Activated T-helper 1 cell treated with anti-CD3 and anti-CD28 coated beads, Interleukin-2, amount 50 U/mL, for 16 hours (primary cell): ENCODE measurements at places on chromosomes 7 and 10.

GRCh38 chr7:5629941-5630340 lies 151.5 kb downstream of the RNF216 start:
- no peak for DNase-seq

GRCh38 chr10:45325116-45325515 lies 9.7 kb upstream of the OR13A1 start:
- no peak for DNase-seq

DNA sequence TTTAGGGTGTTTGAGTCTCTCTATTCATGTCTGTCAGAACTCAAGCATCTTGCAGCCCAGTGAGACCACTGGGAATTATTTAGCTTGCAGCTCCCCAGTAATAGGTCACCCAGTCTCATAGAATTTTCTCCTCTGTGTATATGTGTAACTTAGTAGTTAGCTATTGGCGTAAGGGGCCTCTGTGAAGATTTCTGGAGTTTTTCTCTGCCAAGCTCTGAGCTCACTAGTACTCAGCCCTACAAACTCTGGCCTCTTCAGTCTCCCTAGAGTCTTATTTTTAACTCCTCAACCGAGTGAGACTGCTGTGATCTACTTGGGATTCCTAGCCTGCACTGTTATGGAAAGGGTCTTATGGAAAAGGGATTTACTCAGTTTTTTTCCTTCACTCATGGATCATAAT lies 90.2 kb downstream of the PPP1R9A start:
- DNase-seq, result no peak

GRCh38 chr7:51278797-51279196 lies 37.8 kb downstream of the COBL start:
- no peak for DNase-seq

DNA sequence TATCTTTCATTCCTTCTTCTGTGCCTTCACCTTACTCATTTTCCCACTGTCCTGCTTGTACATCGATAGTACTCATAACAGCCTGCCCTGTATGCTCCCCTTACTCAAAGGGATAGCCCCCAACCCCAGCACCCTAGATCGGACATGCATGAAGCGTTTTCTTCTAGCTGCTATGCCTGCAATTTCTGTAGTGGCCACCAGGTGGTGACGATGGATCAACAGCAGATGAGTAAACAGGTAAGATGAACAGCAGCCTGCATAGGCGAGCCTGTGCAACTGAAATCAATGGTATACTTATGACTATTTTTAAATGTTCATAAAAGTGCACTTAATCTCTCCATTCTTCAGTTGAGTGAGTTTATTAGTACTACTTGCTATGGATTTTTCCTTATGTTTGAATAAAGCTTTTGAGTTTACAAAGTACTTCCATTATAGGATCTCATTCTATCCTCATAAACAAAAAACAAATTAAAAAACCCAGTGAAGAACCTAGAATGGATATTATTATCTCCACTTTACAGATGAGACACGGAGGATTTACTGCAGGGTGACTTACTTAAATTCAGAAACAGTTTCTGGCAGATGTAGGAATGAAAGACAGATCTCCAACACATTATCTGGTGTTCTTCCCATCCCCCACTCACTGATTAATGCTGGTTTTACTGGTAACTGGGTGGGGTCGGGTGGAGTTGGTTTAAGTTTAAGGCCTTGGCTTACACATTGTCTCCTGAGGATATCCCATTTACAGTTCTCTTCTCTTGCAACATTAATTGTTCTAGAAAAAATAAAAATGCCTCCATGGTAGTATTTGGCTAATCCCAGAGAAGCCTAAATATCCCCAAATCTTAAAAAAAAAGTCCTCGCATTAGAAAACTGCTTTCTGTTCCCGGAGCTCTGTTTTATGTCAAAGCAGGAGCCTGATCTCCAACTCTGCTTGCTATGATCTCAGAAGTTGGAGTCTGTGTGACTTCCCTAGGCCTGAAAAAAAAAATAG lies 222.1 kb downstream of the GLI3 start:
- no peak for DNase-seq

- no peak for DNase-seq
Observed at GRCh38 chr10:62514079-62514693, 140.0 kb downstream of the ZNF365 start.

DNA sequence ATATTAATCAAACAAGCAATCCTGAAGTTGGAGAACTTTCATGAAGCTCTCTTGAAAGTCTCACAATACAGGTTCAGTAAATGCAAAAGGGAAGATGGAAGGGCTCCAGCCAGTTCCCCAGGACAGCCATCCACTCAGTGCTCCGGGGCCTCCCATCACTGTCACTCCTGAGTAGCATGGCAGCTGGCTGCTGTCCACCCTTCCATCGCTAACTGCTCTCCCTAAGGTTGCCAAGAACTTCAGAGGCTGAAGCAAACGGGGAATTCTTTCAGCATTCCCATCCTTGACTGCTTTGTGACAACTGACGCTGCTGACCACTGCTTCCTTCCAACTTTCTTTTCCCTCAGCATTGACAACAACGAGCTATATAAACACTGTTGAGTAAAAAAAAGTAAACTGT lies 69.1 kb downstream of the VPS41 start:
- DNase-seq, result no peak

- DNase-seq, result no peak
Observed at GRCh38 chr10:30348378-30348776, 701 bp downstream of the MTPAP start.

DNA sequence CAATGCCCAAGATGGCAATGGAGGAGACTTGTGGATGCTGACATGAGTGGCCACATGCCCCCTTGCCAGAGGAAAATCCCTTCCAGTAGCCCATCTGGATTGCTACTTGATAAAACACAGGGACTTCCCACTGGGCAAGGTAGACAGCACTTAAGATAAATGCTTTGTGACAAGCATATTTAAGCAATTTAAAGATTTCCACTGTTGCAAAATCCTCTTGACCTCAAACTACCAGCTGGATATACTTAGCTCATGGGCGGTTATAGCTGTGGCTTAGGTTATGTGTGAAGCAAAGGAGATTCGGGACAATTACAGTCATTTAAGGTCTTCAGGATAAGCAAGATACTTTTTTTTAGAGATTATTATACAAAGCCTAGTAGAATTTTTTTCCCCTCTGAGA lies 238.1 kb downstream of the BMPER start:
- DNase-seq, result no peak

- no peak for DNase-seq
Observed at GRCh38 chr10:71369602-71370001, 27.1 kb upstream of the CDH23 start.

- no peak for DNase-seq
Observed at GRCh38 chr7:80721883-80722615, 83.6 kb downstream of the CD36 start.

- DNase-seq, result no peak
Observed at GRCh38 chr10:63744060-63744941, 223.1 kb downstream of the REEP3 start.

GRCh38 chr7:111009526-111010040 lies 81.3 kb upstream of the LRRN3 start:
- DNase-seq, result no peak

GRCh38 chr10:109027534-109028185 lies 895.7 kb downstream of the XPNPEP1 start:
- DNase-seq, result no peak

DNA sequence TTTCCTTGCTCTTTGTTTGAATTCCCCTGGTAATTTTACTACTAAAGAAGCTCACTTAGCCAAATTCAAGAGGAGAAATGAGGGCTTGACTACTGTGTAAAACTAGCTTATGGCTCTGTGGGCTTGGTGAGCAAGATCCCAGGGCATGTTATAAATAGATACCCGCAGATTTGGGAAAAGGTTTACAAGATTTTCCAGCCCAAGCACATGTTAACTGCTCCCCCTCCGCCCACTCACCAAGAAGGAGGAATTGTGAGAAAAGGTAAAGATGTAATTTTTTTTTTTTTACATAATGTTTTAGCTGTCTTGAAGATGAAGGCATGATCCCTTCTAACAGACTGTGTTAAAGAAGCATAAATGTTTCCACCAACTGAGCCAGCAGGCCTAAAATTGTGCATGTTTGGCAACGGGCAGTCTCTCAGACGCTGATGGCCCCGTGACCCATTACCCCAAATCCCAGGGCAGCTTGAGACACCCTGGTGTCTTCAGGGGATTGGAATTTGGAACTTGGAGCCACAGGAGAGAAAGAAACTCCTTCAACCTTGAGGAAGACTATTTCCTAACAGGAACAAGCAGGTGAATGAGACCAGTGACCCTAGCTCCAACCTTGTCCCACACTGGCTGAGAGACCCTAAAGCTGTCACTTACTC lies 429.8 kb upstream of the CELF2 start:
- DNase-seq, result no peak

- no peak for DNase-seq
Observed at GRCh38 chr10:35637462-35637861, 4.6 kb downstream of the FZD8 start.

DNA sequence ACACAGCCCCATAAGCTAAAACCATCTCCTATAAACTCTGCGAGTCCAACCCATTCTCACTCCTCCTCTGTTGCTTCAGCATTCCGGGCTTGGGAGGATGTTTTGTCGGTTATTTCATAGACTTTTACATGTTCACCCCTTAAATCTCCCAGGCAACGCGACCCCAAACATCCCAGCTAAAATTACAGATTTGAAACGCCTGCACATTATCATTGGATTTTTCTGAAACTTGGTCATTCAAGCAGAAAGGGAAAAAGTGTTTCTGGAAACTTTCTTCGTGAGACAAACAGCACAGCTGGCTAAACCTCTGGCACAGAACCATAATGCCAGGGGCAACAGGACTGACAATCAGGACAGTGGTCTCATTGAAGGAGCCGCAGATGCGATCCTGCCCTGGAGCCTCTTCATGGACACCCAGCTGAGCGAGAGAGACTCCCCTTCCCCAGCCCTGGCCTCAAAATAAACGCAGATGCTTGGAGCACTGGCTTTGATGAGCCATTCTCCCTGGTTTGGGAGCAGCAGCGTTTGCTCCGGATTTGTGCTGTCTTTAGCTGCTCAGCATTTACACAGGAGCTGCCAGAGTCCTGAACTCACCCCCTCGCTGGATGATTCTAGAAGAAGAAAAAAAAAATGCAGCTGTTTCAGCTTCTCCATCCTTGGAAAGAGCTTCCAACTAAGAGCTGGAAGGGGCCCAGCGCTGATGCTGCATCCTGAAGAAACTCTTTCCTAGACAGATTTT lies 30.1 kb downstream of the AFAP1L2 start:
- no peak for DNase-seq

DNA sequence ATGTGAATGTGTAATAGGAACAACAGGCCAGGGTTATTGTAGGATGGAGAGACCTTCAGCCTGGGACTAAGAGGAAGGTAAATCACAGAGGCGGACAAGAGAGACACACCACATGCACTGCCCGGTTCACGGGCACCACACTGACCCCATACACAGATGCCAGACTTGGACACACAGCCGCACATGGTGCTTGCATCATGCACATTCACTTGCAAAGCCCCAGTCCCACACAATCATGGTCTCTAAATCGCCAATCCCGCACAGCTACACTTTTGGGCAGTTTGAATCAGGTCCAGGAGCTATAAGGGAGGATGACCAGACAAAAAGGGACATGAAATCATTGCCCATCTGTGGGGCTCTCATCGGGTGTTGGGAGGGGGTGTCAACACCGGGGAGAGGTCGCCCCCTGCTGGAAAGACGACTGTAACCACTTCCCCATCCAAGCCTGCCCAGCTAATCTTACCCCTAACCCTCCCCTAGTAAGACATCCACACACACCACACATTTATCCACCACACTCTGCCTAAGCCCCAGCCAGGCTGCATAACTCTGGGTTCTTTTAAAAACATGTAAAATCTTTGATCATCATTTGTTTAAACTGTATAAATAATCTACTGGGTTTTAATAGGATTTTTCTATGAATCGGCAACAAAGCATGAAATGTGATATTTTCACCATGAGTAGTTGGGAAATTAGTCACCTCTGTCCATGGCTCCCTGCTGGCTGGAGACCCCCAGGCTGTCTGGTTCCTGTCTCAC lies 40.5 kb upstream of the SLF2 start:
- DNase-seq, result no peak

DNA sequence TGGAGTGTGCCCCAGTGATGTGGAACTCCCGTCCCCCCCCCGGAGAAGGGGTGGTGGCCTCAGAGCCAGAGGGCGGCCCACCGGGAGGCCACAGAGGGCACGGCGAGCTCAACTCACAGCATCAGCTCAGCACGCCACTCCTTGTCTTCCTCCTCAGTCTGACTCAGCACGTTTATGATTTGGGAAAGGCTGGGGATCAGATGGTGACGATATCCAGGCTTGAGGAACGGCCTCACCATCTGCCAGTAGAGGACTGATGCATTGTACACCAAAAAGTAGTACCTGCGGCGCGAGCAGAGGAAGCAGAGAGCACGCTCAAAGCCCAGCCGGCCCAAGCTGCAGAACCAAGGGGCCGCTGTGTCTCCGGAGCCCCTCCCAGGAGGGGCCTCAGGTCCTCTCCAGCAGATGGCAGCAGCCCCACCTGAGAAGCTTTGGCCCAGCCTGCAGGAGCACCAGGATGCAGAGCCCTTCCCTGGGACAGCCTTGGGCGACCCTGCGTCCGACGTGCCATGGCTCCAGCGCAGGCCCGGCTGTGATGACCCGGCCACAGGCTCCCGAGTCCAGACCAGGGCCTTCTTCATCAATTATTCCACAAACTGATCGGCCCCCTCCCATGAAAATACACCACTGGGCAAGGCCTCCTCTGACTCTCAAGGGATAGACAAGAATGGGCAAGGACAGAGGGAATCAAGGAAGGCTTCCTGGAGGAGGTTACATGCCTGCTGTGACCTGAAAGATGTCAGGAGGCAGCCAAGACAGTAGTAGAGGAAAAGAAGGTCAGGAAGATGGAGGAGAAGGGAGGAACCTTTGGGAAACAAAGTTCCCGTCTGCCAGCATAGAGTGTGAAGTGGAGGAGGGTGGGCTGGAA lies 3.7 kb downstream of the CFAP46 start:
- DNase-seq, result no peak

- DNase-seq, result no peak
Observed at GRCh38 chr7:3431306-3431705, 130.3 kb downstream of the SDK1 start.

DNA sequence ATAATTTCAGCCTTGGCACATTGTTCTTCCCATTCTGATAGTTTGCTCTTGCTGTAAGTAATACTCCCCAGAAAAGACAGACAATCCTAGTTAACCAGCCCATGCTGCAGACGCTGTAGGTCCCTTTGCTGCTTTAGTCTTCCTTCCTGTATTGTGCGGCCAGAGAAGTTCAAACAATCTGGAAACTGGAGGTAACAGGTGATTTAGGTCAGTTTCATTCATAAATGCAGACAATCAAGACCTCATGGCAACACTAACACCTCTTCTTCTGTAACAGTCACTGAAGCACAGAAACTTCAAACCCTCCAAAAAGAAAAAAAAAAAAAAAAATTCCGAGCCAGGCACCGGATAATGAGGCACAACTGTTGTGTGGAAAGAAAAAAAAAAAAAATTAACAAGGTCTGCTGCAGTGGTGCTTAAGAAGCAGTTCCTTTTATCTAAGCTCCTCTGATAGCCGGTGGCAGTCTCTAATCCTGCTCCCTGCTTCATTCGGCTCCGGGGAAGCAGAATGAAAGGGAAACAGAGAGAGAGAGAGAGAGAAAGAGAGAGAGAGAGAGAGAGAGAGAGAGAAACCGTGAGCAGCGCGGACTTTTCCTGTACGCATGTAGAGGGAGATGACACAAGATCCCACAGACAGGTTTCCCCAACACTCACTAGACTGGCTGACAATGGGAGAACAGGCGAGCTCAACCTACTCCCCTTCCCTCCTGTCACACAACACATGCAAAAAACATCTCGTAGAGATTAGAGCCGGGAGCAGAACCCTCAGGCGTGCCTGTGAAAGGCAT lies at the start of gene SEMA3A:
Gene SEMA3A (minus strand): TSS at position 306 of the 788 bp plus-strand sequence. CDS start 203 bp downstream, at position 103.
- DNase-seq, result no peak

GRCh38 chr10:117911684-117912083 lies 135.1 kb downstream of the RAB11FIP2 start:
- no peak for DNase-seq

- DNase-seq, result no peak
Observed at GRCh38 chr7:121572615-121573014, 176.5 kb upstream of the FAM3C start.
